ENCODE measurements at places on chromosomes 16 and 17.

DNA sequence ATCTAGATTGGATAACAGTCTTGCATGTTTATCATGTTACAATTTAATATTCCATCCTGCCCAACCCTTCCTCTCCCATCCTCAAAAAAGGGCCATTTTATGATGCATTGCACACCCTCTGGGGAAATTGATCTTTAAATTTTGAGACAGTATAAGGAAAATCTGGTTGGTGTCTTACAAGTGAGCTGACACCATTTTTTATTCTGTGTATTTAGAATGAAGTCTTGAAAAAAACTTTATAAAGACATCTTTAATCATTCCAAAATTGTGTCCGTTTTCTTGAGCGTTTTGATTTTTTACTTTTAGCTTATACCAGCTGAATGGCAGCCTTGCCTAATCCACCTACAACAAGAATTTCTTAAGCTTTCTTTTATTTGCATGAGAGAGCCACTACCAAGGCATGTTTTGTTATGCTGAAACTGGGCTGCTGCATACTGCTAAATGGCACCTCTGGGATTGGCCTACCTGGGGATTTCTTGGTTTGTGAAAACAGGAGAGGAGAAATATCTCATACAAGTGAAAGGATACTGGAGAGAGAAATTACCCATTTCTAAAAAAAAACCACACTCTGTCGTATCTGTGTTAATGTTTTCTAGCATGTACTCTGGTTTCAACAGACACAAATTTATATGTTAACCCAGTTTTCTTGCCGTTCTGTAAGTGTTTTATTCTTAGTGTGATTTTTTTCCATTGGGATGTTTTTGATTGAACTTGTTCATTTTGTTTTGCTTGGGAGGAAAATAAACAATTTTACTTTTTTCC lies 52.2 kb downstream of the TUBD1 start:
- no peak for DNase-seq

DNA sequence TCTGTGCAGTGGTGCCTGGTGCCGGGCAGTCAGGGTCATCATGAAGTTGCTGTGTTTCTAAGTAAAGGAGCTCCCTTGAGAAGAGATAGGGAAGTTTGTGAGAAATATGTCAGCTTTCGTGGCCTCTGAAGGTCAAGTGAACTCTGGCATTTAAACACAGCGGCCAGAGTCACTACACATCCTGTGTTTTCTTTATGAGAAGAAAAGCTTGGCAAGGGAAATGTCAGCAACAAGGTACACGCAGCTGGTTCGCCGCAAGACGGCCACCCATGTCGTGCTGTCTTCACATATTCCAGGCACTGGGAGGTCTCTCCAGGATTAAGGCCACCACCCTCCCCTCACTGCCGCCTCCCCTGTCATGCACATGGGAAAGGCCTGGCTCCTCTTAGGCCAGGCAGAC lies 33.2 kb upstream of the PEMT start:
- no peak for DNase-seq

- no peak for DNase-seq
Observed at GRCh38 chr16:53449816-53450517, 15.7 kb downstream of the RBL2 start.

GRCh38 chr17:17515934-17516930 lies 20.0 kb upstream of the RASD1 start:
- DNase-seq: no peak

DNA sequence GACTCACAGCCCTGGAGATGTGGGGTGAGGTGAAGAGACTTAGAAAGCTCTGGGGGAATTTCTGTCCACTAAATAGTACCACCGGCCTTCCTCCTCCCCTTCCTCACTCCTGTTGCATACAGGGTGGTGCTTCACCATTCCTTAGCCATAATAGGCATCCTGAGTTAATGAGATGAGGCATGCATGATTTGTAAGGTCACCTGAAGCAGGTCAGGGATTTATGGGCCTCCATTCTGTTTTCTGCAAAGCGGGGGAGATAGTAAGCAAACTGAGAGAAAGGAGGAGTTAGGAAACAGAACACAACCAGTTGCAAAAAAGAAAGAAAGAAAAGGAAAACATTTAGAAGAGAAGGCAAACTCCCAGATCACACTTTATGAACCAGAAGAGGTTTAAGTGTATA lies 9.3 kb upstream of the MYOCD start:
- DNase-seq: no peak

- DNase-seq: no peak
Observed at GRCh38 chr17:82403662-82404660, 14.2 kb upstream of the HEXD start.

DNA sequence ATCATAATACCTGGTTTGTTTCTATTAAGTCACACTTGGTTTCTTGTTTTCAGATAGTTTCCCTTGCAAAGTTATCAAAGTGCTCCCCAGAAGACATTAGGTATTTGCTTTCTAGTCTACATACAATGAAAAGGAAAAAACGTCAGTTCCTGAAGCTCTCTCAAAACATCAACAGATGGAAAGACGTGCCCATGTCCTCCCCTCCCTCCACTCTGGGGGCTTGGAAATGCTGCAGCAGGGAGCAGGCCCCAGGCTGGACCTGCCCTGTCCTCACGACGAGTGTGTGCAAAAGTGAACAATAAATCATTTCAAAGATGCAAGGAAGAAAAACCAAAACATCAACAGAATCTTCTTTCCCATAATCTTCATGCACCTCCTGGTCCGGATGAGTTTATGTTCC lies 118.5 kb downstream of the USP22 start:
- no peak for DNase-seq

GRCh38 chr17:57457188-57457587 lies 200.9 kb downstream of the MSI2 start:
- DNase-seq: no peak

GRCh38 chr17:7806587-7806986 lies 27.4 kb upstream of the KDM6B start:
- no peak for DNase-seq

DNA sequence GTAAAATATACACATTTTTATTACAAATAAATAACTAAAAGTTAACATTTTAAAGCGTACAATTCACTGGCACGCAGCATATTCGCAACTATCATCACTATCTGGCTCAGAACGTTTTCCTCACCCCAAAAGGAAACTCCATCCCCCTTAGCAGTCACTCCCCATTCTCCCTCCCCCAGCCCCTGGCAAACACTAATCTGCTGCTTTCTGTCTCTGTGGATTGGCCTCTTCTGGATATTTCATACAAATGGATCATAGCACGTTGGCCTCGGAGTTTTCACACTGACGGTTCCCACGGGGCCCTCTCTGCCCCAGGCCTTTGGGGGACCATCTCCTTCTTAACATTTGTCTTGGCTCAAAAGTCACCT lies 64.6 kb downstream of the RTN4RL1 start:
- DNase-seq: no peak

DNA sequence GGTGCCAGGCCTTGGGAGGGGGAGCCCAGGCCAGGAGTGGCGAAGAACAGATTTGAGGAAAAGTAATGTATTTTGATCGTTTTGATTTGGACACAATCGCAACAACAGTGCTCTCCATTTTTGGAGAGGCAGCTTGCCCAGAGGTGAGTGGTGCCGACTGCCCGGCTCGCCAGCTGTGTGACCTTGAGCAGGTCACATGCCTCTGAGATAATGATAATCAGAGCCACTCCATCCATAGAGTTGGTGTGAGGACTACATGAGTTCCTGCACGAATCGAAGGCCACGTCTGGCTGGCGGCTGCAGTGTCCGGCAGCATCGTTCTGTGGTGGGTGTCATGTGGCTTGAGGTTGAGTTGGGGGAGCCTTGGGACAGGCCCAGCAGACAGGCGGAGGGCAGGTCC lies 20.7 kb downstream of the LLGL2 start:
- DNase-seq: no peak

DNA sequence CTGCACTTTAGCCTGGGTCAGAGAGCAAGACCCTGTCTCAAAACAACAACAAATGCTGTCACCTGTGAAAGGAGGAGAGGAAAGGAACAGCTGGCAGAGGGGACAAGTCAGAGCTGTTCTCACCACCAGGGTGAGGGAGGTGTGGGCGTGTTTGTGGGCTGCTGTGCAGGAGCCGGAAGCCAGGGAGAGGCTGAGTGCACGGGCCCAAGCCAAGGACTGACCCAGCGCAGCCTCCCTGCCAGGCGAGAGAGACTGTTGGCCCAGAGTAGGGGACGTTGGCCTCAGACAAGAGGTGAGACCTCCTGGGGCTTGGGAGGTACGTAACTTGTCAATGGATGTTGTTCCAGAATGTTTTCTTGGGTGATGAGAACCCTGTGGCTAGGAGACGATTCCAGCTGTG lies 10.7 kb downstream of the SPNS2 start:
- no peak for DNase-seq

DNA sequence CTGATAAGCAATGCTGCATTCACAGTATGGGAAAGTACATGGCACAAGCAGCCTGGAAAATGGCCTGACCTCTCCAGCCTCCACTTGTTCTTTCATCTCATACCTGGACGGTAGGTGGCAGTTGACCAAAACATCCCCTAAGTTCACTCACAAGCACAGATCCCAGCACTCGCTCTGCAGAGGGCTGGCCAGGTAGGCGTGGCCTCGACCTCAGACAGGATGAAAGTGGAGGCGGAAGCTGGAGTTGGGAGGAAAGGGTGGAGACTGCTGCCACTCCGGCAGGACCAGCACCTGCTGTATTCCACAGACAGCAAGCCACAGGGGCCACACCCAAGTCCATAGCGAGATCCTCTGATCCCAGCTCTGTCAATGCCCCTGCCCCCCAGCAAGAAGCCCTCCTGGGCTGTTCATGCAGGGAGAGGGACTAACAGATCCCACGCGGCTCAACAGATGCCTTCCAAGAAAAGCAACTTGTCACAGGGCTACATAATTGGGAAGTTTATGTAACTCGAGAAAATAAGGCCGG lies 31.3 kb downstream of the ZCCHC14 start:
- DNase-seq: peak; percentile 79

- no peak for DNase-seq
Observed at GRCh38 chr17:72192800-72193192, 72.0 kb downstream of the SOX9 start.

- DNase-seq: no peak
Observed at GRCh38 chr16:12515746-12516145, 287.9 kb downstream of the CPPED1 start.

- no peak for DNase-seq
Observed at GRCh38 chr17:82353484-82353883, 5.6 kb upstream of the TEX19 start.

All from NCI-H1436 (cell line).